Stimulated activated CD4-positive, alpha-beta T cell treated with anti-CD3 and anti-CD28 coated beads, Interleukin-1b, Interleukin-23, amount 100 ng/mL, for 48 hours (primary cell): ENCODE measurements at places on chromosomes 1 and 21.

DNA sequence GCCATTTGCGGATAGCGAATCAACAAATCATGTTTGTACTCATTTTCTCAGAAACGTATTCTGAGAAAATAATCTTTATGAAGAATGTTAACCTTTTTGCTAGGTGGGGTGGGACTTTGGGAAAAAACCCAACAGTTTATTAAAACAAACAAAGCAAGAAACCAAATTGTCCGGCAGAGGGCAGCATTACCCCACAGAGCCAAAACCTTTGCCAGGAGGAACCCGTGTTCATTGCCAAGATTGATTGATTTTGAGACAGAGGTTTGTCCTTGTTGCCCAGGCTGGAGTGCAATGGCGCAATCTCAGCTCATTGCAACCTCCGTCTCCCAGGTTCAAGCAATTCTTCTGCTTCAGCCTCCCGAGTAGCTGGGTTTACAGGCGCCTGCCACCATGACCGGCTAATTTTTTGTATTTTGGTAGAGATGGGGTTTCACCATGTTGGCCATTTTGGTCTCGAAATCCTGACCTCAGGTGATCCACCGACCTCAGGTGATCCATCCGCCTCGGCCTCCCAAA is 70.8 kb upstream of the RHOU start:
- DNase-seq: peak; percentile 69

GRCh38 chr1:17067069-17067426 is 13.2 kb upstream of the SDHB start:
- DNase-seq: no peak

GRCh38 chr1:213934649-213935048 is 53.1 kb upstream of the PROX1 start:
- DNase-seq: no peak

GRCh38 chr1:212689196-212689725 is 10.4 kb downstream of the BATF3 start:
- no peak for DNase-seq
